ENCODE measurements at places on chromosomes 16 and 17. TPM values are rescaled to one million over a fixed set of nuclear protein-coding genes. Genes with fewer than 3 reads are reported as not detected.

DNA sequence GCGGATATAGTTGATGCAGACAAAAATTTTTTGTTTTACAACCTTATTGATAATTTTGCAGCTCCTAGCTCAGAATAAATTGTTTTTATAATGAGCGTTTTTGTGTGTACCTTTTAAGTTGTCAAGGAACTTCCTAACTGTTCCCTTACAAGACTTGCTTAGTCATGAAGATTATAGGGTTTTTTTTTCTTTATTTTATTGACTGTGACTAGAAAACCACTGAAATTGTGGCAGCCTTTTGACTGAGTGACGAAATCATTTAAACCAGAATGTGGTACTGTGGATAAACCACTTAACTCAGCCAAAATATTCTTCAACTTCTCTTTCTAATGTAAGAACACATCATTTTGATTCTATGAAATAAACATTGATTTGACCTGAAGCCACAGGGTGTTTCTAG, 40.8 kb upstream of the VPS4A start:
- H3K27me3 ChIP-seq: no peaks in the 10 kb centered on the region
- H3K4me3 ChIP-seq: no peak overlapping the region
- no peak overlapping the region for H3K27ac ChIP-seq

DNA sequence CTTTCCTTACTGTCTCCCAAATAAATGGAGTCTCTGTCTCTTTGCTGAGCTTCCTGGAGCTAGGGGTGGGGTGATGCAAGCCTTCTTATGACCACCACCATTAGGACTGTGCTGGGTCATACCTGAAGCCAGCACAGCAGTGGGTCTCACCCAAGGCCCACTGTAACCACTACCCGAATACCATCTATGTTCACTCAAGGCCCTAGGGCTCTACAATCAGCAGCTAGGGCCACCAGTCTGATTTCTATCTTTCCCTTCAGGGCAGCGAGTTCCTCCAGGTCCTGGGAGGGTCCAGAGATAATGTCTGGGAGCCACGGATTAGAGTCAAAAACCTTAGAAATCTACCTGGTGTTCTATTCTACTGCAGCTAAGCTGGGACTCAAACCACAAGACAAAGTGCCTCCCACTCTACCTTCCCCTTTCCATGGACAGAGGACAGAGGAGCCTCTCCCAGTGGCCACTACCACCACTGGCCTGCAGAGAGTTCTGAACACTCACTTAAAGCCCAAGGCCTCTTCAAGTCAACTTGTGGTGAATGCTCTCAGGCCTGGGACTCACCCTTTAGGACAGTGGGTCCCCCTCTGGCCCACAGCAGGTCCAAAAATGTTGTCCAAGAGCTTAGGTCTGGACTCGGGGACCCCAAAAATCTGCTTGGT, 10.9 kb upstream of the TMEM219 start:
- H3K27me3 ChIP-seq: no peaks in the 10 kb centered on the region
- no peak overlapping the region for H3K27ac ChIP-seq
- H3K4me1 ChIP-seq: no peaks in the 10 kb centered on the region
- no peak for DNase-seq
- H3K36me3 ChIP-seq: no peaks in the 10 kb centered on the region
- no peak overlapping the region for H3K4me3 ChIP-seq

The CNGB1 gene
- total RNA-seq: not detected

DNA sequence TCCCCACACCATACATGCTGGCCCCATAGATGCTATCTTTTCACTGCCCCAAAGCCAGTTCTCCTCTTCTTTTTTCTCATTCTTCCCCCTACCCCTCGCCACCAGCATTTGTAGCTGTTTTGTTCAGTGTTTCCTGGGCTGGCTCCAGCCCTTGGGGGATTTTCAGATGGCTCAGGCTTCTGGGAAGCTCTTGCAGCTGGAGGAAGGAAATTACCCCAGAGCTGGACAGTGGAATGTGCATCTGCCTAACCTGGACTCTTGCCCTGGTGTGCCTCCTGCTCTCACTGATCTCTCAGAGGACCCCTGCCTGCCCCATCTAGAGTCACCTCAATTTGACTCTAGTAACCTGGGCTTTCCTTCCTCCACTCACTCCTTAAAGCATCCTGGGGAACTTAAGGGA, 82.8 kb downstream of the MYH13 start:
- H3K4me1 ChIP-seq: no peaks in the 10 kb centered on the region
- H3K27ac ChIP-seq: no peak overlapping the region
- DNase-seq: no peak
- no peaks in the 10 kb centered on the region for H3K27me3 ChIP-seq
- no peak overlapping the region for H3K4me3 ChIP-seq

The RTN4RL1 gene
- total RNA-seq: 0.77 TPM

The TP53TG3C gene
- not detected for total RNA-seq

DNA sequence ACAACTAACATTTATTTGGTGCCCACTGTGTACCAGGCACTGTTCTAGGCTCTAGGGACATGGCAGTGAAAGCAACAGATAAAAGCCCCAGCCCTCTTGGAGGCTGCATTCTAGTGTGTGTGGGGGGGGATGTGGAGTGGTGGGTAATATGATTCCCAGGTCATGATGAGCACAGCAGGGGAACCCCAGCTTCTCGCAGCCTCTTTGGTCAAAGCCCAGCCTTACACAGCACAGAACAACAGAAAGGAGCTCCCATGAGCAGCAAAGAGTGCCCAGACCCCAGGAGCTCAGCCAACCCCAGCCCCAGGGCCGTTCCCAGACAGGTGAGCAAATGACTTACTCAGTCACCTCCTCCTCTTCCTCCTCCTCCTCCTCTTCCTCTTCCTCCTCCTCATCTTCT, 21.9 kb downstream of the CNGB1 start:
- H3K4me1 ChIP-seq: no peaks in the 10 kb centered on the region
- no peak for DNase-seq
- no peak overlapping the region for H3K4me3 ChIP-seq
- H3K36me3 ChIP-seq: no peaks in the 10 kb centered on the region
- H3K27ac ChIP-seq: no peak overlapping the region

The LITAFD gene
- total RNA-seq: not detected

- H3K36me3 ChIP-seq: peaks cover 4% of the 10 kb centered on the region
- H3K27me3 ChIP-seq: no peaks in the 10 kb centered on the region
- H3K4me3 ChIP-seq: no peak overlapping the region
- peaks cover 31% of the 10 kb centered on the region for H3K4me1 ChIP-seq
Observed at GRCh38 chr17:2076087-2076984, 21.4 kb downstream of the HIC1 start.

- DNase-seq: no peak
- peaks cover 33% of the 10 kb centered on the region for H3K4me1 ChIP-seq
- H3K27me3 ChIP-seq: no peaks in the 10 kb centered on the region
- H3K27ac ChIP-seq: peak within 1 kb of the TSS; percentile 96
Observed at GRCh38 chr16:1966460-1966859, at the start of gene RNF151. RNF151 (plus strand) TSS chr16:1966856; CDS start chr16:1966882, 26 bp downstream.

The TP53TG3D gene
- total RNA-seq: not detected

GRCh38 chr16:22191532-22192260, 14.4 kb upstream of the EEF2K start:
- H3K27me3 ChIP-seq: no peaks in the 10 kb centered on the region
- DNase-seq: no peak
- peak overlapping the region; percentile 71 for H3K4me3 ChIP-seq
- no peaks in the 10 kb centered on the region for H3K36me3 ChIP-seq
- H3K27ac ChIP-seq: peak overlapping the region; percentile 97

DNA sequence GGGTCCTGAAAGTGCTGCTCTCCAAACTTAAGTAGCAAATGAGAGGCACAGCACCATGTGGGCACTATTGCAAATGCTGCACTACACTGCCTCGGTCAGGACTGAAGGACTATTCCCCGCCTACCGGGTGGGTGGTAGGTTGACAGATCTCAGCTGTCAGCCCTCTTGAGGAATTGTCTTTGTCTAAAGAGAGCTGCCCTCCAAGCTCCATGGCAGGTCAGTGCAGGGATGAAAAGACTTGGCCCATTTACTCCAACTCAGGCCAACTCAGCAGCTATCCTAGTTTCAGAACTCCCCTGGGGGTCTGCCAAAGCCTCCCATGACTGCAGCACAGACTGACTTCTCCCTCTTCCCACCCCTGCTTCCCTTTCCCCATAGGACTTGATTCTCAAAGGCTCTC, 3.4 kb upstream of the PDZD9 start:
- peaks cover 3% of the 10 kb centered on the region for H3K27me3 ChIP-seq
- no peak for DNase-seq
- H3K36me3 ChIP-seq: no peaks in the 10 kb centered on the region
- H3K4me1 ChIP-seq: peaks cover 14% of the 10 kb centered on the region

The SPAG5 gene
- total RNA-seq: 7.0 TPM

DNA sequence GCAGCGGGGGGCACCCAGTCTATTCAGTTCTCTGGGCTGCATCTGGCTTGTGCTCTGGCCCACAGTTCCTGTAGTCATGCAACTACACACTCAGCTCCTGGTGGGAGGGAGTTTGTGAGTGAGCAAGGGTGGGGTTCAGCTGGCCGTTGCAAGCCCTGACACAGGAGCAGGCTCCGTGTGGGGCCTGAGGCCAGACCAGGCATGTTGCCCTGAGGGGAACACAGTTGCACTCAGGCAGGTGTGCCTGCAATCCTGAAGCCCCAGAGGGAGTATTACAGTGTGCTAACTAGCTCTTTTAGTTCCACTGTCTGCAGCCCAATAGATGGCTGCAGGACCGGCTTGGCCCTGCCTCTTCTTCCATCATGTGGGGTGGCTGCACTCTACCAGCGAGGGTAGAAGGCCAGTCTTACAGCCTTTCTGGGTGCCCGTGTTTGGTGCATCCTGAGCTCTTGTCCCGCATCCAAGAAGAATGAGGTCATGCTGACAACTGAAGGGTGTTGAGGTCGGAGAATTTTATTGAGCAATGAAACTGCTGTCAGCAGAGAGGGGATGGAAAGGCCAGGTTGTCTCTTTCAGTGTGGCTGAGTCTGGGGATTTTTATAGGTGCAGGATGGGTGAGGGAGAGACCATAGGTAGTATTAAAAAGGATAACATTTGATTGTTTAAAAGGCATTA, 49.9 kb upstream of the ELAC2 start:
- H3K27me3 ChIP-seq: no peaks in the 10 kb centered on the region
- no peak for DNase-seq
- no peaks in the 10 kb centered on the region for H3K36me3 ChIP-seq
- no peak overlapping the region for H3K27ac ChIP-seq
- no peaks in the 10 kb centered on the region for H3K4me1 ChIP-seq
- H3K4me3 ChIP-seq: no peak overlapping the region

GRCh38 chr17:37177254-37177870, 198.4 kb upstream of the C17orf78 start:
- no peak for DNase-seq
- H3K4me1 ChIP-seq: peaks cover 24% of the 10 kb centered on the region
- H3K4me3 ChIP-seq: no peak overlapping the region
- H3K27ac ChIP-seq: peak overlapping the region; percentile 14

GRCh38 chr17:1029196-1029921, 32.4 kb downstream of the TIMM22 start:
- peaks cover 12% of the 10 kb centered on the region for H3K4me1 ChIP-seq
- no peak overlapping the region for H3K4me3 ChIP-seq
- no peaks in the 10 kb centered on the region for H3K27me3 ChIP-seq
- no peak overlapping the region for H3K27ac ChIP-seq

The MRPL45 gene
- 30.0 TPM for total RNA-seq

GRCh38 chr16:58448890-58449289, 51.1 kb upstream of the NDRG4 start:
- H3K4me1 ChIP-seq: no peaks in the 10 kb centered on the region
- H3K36me3 ChIP-seq: no peaks in the 10 kb centered on the region
- H3K27me3 ChIP-seq: peaks cover 20% of the 10 kb centered on the region

The SLFN14 gene
- total RNA-seq: not detected

DNA sequence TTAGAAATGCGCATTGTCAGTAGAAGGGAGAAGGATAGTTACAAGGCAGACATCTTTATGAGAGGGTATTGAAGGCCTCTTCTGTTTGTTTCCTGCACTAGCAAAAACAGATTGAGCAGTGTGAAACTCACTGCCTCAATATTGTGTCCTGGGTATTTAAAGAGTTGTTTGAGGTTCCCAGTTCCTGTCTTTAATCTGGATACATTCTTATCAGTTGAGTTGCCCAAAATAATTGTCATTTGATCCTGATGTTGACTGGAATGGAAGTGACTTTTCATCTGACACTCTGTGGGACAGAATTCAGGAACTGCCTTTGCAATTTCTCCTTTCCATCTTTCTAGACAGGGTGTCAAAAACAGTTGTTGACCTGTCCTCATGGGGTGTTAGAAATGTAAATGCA, 1.7 kb downstream of the ATP6V0A1 start:
- peaks cover 25% of the 10 kb centered on the region for H3K4me1 ChIP-seq
- no peak for DNase-seq
- H3K27ac ChIP-seq: no peak overlapping the region

The OTOA gene
- total RNA-seq: not detected

The CHST4 gene
- total RNA-seq: not detected

The ITGB3 gene
- total RNA-seq: 59.2 TPM

GRCh38 chr16:48811478-48811877, 201.5 kb upstream of the N4BP1 start:
- H3K4me1 ChIP-seq: no peaks in the 10 kb centered on the region
- H3K27me3 ChIP-seq: peaks cover 9% of the 10 kb centered on the region
- no peak for DNase-seq
- H3K4me3 ChIP-seq: no peak overlapping the region
- no peaks in the 10 kb centered on the region for H3K36me3 ChIP-seq
- no peak overlapping the region for H3K27ac ChIP-seq

DNA sequence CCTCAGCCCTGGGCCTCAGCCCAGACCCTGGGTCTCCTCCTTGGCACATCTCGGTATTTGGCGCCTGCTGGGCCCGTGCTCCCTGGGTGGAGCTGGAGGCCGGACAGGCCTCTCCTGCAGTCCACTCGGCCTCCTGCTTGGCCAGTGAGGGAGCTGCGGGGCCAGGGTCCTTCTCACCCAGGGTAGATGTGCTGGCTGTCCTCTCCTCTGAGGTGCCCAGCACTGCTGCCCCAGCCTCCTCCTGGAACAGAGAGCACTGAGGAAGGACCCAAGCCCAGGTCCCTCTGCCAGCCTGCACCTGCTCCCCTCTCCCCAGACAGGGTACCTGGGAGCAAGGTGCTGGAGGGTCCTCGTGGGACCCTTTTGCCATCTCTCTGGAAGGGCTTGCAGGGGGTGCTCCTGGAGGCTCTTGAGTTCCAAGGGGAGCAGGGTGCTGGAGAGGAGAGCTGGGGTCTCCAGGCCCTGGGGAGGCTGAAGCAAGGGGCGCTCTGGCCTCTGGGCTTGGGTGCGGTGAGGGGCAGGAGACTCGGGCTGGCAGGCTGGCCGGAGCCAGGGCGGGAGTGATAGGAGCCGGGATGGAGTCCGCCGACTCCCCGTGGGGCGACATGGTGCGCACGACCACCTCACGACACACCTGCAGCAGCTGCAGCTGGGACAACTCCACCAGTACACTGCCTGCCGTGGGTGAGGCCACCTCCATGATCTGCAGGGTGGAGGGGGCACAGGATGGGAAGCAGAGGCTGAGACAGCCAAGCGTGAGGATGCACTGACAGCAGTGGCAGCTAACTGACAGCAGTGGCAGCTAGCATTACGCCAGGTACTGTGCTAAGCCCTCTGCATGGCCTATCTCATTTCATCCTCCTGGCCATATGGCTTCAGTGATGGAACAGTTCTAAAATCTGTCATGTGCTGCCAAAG, 17.8 kb downstream of the TSPOAP1 start:
- H3K4me1 ChIP-seq: no peaks in the 10 kb centered on the region
- no peak for DNase-seq
- no peaks in the 10 kb centered on the region for H3K27me3 ChIP-seq
- no peaks in the 10 kb centered on the region for H3K36me3 ChIP-seq

GRCh38 chr16:50267651-50268050, 1.3 kb downstream of the ADCY7 start:
- no peak for DNase-seq
- no peak overlapping the region for H3K27ac ChIP-seq
- H3K4me3 ChIP-seq: no peak overlapping the region
- no peaks in the 10 kb centered on the region for H3K36me3 ChIP-seq
- peaks cover 21% of the 10 kb centered on the region for H3K4me1 ChIP-seq
- H3K27me3 ChIP-seq: no peaks in the 10 kb centered on the region

- peaks cover 3% of the 10 kb centered on the region for H3K4me1 ChIP-seq
- no peak overlapping the region for H3K4me3 ChIP-seq
- no peak for DNase-seq
- H3K36me3 ChIP-seq: no peaks in the 10 kb centered on the region
- no peaks in the 10 kb centered on the region for H3K27me3 ChIP-seq
Observed at GRCh38 chr16:52257534-52257933, 289.4 kb downstream of the TOX3 start.

The PRSS27 gene
- 3.0 TPM for total RNA-seq
